MV-4-11 (cell line): ENCODE measurements at places on chromosomes 6 and 20.

GRCh38 chr6:27893836-27894807 is 18.1 kb downstream of the OR2B2 start:
- DNase-seq: peak; percentile 91

- DNase-seq: no peak
Observed at GRCh38 chr6:149551920-149552319, 6.1 kb upstream of the PPIL4 start.

- no peak for DNase-seq
Observed at GRCh38 chr6:74249658-74250057, 553.7 kb downstream of the CD109 start.

DNA sequence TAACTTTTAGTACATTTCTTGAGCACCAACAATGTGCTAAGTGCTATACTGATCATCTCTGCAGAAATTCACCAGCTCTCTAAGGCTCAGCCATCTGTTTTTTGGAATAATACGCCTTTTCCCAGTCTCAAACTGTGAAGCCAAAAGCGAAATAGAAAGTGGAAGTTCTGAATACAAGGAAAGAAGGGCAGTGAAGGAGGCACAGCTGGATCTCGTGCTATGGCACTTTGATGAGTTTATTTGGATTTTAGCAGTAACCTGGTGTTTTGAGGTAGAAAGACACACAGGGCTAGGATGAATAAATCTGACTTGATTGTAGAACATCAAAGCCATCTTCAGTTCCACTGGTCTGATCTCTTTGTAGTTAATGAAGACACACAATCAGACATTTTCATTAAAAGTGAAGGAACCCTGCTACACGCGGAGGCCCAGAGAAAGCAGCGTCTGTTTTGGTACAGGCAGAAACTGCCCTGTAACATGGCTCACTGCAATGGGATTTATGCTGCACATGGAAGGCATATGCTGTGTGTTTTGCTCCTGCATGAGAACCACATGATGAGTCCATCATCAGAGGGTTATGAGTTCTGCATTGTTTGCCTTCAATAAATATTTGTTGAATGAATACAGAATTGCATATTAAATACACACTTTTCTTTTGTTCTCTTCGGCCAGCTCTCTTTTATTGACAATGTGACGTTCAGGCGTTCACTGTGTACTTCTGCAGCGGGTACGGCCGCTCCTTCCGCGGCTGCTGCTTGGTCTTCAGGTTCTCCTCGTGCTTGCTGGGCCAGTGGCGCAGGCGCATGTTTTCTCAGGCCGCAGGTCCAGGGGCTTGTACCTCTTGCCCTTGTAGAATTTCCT is 100.9 kb downstream of the PREP start:
- DNase-seq: no peak

DNA sequence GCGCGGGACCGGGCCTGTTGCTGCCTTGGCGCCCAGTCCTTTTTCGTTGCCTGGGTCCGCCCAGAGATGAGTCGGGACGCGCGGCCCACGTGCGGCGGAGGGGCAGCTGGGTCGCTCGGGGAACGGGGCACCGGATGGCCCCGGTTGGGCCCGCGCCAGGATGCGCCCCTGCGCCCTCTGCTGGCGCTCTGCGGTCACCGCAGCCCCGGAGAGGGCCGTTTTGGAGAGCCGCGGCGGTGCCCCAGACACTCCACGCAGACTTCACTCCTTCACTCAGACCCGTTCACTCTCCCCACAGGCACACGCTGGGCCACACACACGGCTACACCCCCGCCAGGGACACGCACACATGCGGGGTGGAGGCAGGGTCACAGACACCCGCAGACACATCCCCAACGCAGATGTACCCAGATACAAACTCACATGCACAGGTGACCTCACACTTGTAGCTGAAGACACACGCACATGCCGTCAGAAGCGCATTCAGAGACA is 38.8 kb downstream of the SRC start:
- DNase-seq: peak; percentile 34

- no peak for DNase-seq
Observed at GRCh38 chr6:151807513-151808370, at the start of gene ESR1. ESR1 (plus strand) TSS chr6:151807682; CDS start chr6:151807913, 231 bp downstream.

- DNase-seq: no peak
Observed at GRCh38 chr6:113623129-113623528, 234.0 kb upstream of the MARCKS start.

GRCh38 chr6:151252634-151253033 is 12.9 kb downstream of the AKAP12 start:
- no peak for DNase-seq

DNA sequence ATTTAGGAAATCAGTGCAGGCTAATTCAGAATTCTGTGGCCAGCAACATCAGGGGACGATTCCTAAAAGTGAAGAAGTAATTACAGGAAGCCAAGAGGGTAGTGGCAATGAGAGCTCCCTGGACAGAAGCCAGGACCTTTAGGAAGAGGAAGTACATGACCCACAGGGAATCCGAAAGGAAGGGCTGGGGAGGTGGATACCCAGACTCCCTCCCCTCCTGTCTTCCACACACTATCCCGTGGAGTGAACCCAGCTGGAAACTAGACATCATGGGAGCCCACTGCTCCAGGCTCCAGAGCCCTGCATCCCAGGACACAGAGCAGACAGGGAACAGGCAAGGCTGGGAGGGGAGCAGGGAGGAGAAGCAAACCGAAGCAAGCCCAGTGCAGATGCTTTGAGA is 83.0 kb downstream of the SNX5 start:
- DNase-seq: peak; percentile 56

GRCh38 chr6:158870649-158870957 is 51.4 kb upstream of the EZR start:
- no peak for DNase-seq

- no peak for DNase-seq
Observed at GRCh38 chr6:13362412-13362811, 34.1 kb upstream of the TBC1D7 start.

GRCh38 chr20:16944745-16945144 is 196.6 kb downstream of the OTOR start:
- no peak for DNase-seq

DNA sequence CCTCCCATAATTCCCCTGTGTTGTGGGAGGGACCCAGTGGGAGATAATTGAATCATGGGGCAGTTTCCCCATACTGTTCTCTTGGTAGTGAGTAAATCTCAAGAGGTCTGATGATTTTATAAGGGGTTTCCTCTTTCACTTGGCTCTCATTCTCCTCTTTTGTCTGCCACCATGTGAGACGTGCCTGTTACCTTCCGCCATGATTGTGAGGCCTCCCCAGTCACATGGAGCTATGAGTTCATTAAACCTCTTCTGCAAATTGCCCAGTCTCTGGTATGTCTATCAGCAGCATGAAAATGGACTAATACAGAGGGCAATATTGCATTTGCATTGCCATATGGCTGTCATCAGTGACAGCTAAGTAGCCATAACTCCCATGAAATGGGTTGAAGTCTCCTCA is 63.2 kb downstream of the ZNF217 start:
- DNase-seq: peak; percentile 4

DNA sequence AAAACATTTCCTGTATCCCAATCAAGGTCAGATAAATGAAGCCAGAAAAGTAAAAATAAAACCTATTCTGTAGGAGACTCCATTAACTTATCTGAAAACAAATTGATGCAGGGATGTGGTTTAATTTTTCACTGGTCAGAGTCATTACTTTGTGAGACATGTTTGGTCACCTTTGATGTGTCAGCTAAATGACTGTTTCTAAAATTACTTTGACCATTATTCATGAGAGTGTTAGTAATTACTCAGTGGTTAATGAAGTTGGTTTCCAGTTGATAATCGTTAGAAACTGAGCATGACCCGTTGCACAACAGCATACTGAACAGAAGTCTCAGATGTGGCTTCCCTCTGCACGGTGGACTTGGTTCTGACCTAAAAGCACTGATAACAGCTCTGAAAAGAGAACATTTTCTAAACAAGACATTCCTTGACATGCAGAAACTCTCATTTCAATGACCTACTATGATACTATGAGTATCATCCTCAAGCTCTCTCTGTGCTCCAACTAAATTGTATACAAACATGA is 410.5 kb upstream of the RNF217 start:
- DNase-seq: peak; percentile 6

DNA sequence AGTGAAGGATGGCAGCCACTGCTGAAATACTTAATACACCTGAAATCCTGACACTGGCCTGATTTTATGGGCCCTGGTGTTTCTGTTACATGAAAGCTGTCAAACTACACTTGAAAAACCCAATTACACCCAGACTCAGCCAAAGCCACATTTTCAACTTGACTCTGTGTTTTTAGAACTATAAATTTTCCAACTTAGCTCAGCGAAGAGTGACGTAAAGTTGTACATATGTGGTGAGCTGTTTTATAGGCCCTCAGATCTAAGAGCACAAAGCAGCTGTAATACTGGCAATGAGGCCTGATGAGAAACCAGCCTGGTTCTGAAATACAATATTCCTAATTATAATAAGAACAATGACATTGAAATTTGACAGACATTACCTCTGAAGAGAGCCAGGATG is 18.6 kb downstream of the SCML4 start:
- DNase-seq: no peak

DNA sequence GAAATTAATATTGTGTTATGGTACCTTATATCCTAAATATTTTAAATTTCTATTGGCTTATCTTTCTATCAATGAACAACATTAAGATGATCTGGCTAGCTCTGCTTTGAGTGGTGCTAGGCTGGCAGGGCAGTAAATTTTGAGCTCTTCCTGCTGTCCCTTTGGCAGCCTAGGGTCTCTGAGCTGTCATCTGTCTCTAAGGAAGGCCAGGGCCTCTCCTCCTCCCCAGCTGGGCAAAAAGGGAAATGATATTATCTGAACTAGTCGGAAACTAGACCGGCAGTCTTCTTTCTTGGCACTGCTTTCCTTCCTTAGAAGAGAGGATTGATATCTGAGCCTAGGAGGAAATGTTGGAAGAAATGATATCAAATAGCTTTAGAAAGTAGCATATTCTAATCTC is 176.7 kb upstream of the BTBD3 start:
- DNase-seq: peak; percentile 79

GRCh38 chr20:19978511-19979210 is 38.5 kb upstream of the NAA20 start:
- no peak for DNase-seq

DNA sequence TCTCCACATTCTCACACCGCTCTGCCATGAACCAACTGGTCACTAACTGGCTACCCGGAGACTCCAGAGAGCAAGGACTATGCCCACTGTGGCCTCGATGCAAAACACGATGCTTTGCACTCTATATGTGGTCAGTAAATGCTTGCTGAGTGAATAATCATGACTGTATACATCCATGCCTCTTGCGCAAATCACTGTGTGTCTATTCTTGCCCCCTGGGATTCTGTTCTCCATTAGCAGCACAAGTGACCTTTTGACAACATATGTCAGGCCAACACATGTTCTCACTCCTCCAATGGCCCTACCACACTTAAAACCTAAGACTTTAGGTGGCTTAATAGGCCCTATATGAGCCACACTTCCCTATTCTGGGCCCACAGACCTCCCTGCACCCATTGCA is 16.9 kb downstream of the KIF16B start:
- DNase-seq: peak; percentile 94

GRCh38 chr6:168877821-168878282 is 375.8 kb downstream of the THBS2 start:
- no peak for DNase-seq

DNA sequence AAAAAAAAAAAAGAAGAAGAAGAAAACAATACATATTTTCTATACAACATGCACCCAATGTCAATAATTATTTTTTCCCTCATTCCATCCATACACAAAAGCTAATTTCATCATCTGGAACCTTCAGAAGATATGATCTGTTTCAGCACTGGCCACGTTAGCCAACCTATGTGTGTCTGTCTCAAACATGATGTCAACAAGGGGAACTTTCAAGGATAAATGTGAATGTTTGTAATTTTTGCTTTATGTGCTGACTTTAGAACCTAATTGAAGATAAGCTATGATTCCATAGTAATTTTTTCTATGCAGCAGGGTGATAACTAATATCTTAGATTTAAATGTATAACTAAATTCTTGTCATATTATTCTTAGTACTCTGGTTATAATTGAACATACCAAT is 37.9 kb downstream of the IPCEF1 start:
- DNase-seq: no peak

DNA sequence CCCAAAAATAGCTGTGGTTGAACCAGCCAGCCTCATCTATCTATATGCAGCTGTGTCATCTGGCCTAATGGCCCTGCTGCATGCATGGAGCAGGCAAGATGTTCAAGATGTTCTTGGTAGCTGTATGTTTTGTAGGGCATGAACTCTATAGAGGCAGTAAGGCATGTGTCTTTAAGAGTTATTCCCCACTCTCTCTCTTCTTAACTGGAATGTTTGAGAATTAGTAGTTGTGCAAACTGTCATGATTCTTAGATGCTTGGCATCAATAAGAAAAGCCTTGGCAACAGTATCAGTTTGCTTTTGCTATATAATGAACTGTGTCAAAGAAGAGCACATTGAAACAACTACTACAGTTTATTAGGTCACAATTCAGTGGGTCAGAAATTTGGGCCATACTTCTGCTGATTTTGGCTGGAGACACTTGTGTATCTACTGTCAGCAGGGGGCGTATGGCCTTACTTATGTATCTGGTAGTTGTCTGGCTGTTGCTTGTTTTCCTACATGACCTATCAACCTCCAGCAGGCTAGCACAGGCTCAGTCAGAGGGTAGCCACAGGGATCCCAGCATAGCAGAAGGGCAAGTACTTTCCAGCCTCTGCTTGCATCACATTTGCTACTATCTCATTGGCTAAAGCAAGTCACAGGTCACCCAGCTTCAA is 56.1 kb upstream of the LAMP5 start:
- peak; percentile 95 for DNase-seq

DNA sequence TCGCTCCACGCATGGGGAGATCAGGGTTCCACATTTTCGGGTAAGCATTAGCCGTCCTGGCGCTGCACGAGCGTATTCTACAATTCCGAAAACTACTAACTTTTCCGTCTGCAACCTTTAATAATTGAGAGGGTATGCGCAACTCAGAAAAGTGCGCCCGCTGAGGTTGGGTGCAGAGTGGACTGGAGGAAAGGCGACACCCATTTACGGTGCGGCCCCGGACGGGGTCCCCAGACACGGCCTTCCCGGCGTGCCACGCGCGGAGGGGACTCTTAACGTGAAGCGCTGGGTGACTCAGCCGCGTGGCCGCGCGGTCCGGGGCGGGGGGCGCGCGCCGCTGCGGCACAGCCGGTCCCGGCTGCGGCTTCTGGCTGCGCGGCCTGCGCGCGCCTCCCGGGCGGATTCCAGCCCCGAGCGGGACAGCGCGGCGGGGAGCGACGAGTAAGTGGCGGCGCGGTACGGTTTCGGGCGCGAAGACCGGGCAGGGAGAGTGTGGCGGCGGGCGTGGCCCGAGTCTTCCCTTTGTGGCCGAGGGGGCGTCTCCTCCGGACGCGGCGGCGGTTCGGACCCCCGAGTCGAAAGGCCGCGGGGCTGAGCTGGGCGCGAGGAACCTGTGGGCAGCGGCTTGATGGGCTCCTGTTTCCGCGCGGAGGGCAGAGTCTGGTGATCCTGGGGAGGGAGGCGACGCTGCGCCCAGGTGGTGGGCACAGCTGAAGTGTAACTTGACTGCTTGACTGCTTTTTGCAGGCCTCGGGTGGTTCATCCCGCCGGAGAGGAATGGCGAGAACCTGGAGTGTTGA is at the start of the genes KCTD20 and PXT1:
KCTD20 (plus strand) TSS at position 330 of the 800 bp plus-strand sequence. CDS start 27,098 bp downstream, outside the sequence.
PXT1 (minus strand) TSS at position 184 of the 800 bp plus-strand sequence. CDS start 16,772 bp downstream, outside the sequence.
- peak; percentile 85 for DNase-seq

- DNase-seq: no peak
Observed at GRCh38 chr6:108002365-108003221, 44.6 kb upstream of the SEC63 start.
